ENCODE measurements at places on chromosomes 5 and 9.

DNA sequence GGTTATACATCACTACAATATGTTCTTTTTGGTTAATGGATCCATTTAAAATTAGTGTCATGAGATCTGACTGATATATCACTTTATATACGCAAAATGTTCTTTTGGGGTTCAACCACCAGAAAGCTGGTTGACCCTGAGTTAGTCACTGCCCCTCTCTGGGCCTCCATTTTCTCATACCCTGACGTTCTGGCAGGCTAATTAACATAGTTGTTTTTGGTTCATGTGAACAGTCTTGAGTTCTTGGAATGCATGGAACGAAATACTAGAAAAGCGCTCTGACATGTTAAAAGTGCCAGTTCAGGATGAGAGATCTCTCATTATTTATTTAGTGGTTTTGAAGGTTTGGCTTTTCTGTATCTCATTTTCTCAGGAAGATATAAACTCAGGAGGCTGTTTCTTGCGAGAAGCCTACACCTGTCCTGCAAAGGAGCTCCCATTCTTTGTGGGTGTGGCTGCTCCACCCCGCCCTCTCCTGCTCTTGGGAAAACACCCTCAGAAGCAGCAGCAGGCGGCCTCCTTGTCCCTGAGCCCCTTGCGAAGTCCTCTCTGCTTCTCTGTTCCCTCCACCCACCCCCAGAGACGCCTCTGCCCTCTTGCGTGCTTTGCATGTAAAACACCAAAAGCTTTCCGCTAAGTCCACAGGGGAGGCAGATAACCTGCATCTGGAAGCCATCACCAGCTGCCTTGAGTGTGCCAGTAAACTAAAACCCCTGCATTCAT is 302.4 kb upstream of the PANK3 start:
- no peak for DNase-seq

DNA sequence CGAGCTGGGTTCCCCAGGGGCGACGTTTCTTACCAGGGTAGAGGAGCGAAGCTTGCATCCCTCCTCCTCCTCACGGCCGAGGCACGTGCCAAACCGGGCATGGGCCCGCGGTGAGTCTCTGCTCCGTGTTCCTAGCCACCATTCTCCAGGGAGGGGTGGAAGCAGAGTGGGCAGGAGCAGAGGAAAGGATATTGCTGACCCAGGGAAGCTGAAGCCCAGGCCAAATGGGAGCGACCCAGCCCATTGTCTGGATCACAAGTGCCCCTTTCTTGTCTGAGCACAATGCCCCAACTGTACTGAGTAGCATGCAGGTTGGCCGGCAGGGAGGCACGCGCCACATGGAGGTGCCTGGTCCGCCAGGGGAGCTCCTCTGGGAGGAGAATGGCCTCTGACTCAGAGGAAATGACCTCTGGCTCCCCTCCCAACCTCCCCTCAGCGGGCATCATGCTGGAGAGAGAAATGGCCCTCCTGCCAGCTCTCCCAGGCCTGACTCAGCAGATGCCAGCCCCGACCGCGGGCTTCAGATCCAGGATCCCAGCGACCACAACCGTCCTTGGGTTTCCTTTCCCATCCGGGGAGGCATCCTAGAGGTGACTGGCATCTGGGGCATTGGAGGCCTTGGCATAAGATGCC is 1.1 kb downstream of the PRR7 start:
- DNase-seq = no peak

- DNase-seq = peak; percentile 9
These were observed 281.1 kb upstream of the MAP3K1 start for GRCh38 chr5:56534102-56534829.

- DNase-seq = no peak
These were observed 24.7 kb upstream of the TJP2 start for GRCh38 chr9:69149321-69149807.

DNA sequence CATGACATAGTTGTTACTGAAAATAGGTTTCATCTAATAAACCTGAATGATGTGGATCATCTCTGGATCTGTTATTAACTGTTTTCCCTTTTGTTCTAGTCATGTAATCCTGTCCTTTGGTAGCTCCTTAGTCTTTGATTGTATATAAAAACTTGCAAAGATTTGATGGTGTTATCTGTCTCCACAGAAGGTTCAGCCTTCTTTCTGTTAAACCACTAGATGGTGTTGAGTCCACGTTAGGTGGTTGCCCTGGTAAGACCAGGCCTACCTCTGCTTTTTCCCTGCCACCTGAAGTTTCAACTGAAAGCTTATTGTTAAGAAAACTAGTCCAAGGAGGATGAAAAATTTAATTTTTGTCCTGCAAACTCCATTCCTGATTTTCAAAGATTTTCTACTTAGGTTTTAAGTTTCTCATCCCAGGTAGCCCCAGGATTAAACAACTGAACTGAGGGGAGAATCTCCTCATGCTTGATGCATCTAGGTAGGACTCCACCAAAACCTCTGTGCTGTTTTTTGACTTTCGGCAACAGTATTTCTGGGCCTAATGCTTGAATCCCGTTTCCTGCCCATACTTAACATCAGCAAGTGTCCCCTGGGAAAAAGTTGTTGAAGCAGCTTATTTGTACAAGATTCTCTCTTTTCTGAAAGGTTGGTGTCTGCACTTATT is 68.5 kb downstream of the RICTOR start:
- no peak for DNase-seq

DNA sequence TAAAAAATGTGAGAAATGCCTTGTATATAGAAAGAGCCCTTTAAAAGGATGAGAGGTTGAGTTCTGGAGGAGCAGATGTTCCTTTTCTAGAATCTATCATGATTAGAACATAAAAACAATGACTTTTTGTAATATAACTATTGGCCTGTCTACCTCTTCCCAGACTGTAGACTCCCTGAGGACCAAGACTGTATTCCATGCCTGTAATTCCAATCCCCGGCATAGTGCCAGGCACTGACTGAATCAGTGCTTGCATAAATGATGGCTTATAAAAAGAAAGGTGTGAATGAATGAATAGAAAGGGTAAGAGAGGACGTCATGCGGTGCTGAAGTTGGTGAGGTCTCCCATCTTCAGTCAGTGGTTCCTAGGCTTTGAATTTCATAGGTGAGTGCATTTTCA is 92.6 kb upstream of the GDNF start:
- no peak for DNase-seq

- no peak for DNase-seq
These were observed 2.5 kb downstream of the PTGES2 start for GRCh38 chr9:128124873-128125579.

DNA sequence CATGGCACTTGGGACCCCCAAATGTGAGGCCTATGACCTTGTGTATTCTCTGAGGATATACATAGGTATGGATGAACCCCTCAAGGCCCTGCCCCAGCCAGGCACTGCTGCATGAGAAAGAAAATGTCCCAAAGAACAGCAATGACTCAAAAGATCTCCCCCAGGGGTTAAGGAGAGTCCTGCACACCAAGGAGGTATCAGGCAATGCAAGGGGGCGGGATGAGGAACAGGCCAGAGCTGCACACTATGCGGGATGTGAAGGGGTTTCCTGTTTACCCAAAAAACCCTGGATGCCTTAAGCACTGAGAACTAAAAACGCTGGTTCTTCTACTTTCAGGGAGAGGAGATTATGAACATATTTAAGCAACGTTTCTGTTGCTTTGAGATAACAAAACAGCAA is 3.4 kb downstream of the RAPGEF1 start:
- DNase-seq = no peak

- no peak for DNase-seq
These were observed 47.0 kb downstream of the KLF9 start for GRCh38 chr9:70367305-70367930.

DNA sequence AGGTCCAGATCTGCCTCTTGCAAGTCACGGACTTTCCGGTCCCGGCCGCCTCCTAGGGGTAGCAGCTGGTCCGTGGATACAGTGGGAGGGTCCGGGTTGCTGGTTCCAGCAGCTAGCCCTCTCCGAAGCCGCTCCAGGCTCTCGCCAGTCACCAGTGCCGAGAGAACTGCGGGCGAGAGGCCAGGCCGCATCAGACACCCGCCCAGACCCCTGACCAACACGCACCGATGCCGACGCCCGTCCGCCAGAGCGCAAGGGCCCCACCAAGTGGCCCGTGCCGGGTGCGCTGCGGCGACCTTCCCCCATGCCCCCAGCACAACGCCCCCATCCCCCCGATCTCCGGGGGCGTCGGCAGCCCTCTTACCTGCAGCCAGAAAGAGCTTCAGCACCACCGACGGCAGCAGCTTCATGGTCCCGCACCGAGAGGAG is 470 bp downstream of the HBEGF start:
- DNase-seq = no peak

GRCh38 chr5:147805030-147805454 is 22.5 kb upstream of the JAKMIP2 start:
- DNase-seq = no peak

DNA sequence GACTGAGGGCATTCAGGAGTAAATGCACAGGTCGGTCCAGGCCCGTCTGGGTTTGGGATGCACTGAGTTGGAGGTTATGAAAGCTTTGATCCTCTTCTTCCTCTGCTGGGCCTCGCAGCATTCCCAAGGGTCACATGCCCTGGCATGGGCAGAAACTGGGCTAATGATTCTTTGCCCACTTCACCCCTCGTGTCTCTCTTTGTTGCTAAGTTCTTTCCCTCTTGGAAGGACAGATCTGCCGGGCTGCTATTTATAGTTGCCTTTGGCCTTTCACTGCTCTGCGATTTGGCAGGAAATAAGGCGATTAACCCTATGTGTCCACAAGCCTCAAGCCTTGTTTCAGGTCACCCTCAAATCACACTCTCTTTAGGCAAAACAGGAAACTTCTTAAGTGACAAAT is 66.9 kb downstream of the ENTREP1 start:
- no peak for DNase-seq

DNA sequence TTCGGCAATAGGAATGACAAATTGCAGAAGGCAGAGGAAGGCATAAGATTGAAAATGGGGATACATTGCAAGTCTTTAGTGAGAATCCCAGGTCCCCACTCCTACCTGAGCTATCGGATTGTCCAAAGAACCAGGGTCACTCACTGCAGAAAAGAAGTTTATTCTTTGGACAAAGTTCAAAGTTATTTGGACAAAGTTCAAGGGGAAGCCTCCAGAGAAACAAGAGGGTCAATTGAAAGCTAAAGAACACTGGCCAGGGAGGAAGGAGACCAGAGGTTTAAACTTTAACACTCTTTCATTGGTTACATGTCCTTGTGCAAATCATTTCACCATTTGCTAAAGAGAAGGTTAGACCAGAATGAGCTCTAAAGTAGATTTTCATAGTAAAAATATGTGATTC is 5.2 kb upstream of the UHRF2 start:
- no peak for DNase-seq

DNA sequence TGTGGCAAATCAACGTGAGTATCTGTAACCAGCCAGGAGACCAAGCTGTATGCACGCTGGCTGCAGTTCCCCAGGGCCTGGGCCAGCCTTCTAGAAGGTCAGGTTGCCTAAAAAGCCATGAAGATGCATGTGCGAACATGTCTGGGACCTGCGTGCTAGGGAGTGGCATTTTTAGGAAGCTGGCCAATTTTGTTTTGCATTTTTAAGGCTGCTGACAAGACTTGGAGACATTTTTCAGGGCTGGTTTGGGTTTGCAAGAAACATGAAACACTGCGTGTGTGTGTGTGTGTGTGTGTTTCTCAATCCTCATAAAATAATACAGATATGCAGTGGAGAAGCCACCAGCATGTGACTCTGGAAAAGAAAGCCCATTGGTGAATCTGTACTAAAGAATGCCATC is 5.1 kb downstream of the TGFBI start:
- DNase-seq = no peak

DNA sequence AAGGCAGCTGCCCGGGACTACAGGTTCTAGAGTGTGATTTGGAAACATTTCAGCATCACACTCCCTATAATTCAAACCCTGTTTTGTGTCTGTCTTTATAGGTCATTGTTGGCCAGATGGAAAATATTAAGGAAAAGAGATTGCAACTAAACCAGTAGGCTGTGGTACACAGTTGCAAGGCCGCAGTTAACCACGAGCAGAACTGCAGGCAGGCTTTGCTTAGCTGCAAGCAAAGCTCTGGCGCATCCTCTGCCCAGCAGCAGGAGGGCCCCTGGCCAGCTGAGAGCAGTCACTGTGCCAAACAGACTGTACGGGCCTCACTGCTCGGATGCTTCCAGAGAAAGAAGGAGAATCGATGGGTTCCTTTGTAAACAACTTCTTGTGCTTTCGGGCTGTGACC is 204.5 kb downstream of the DENND1A start:
- DNase-seq = no peak

GRCh38 chr9:136190237-136190601 is 14.7 kb downstream of the LHX3 start:
- DNase-seq = no peak

DNA sequence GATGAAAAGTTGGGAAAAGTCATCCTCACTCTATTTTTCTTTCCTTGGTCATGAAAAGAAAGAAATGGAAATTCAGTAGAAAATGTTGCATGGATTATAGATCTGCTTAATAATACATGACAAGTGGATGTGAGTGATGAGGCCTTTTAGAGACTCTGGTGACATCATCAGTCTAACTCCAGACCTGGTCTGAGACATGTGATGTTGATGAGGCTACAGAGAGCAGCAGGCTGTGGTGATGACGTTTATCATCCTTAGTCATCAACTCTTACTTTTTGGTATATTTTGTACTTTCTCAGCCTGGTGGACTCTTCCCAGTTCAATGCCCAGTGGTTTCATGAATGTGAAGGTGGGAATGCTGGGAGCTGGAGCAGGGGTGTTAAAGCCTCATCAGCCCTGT is 116.4 kb downstream of the TTLL11 start:
- DNase-seq = no peak

GRCh38 chr5:170132269-170132975 is 26.7 kb downstream of the FOXI1 start:
- no peak for DNase-seq

- DNase-seq = no peak
These were observed 148.2 kb upstream of the KLF4 start for GRCh38 chr9:107637421-107638420.

GRCh38 chr5:75072061-75072460 is 19.7 kb upstream of the GCNT4 start:
- DNase-seq = no peak

DNA sequence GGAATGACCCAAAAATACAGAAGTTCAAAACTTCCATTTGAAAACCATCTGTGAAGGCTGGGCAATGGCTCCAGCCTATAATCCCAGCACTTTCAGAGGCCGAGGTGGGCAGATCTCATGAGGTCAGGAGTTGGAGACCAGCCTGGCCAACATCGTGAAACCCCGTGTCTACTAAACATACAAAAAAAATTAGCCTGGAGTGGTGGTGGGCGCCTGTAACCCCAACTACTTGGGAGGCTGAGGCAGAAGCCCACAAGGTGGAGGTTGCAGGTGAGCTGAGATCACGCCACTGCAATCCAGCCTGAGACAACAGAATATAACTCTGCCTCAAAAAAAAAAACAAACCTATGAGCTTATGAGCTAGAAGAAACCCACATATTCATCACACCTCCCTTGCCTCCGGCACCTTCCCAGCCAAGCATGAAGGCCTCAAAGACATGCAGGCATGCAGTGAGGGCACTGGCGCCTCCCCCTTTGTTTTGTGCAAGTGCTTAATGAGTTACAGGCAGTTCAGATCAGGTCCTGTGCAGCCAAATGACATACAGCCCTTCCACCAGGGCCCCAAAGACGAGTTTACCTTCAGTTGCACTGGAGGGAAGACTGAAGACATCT is 9.9 kb downstream of the HNRNPH1 start:
- no peak for DNase-seq

Measured in stimulated activated CD4-positive, alpha-beta T cell treated with anti-CD3 and anti-CD28 coated beads, Interleukin-4, amount 100 ng/mL, for 48 hours (primary cell).